NCI-H510A (cell line): ENCODE measurements at places on chromosomes 4 and X.

- no peak for DNase-seq
These were observed 125.8 kb downstream of the REPS2 start for GRCh38 chrX:17072301-17072700.

DNA sequence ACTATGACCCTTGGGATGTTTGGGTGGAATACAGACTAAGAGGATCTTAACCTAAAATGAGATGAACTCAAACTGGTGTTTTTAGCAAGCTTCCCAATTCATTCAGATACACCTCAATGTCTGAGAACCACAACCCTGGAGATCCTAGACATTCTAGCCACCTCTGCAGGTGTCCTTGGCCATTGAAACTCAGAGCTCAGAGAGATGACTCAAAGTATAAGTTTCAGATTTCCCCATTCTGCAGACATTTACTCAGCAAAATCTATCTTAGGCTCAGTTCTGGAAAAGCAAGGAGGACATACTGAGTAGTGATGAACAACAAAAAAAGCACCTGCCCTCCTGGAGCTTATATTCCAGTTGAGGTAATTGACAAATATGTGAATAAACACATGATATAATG, 47.8 kb downstream of the COMMD8 start:
- no peak for DNase-seq

- no peak for DNase-seq
These were observed 9.2 kb upstream of the ABLIM2 start for GRCh38 chr4:8167815-8168214.

- no peak for DNase-seq
These were observed 234.1 kb upstream of the IGFBP7 start for GRCh38 chr4:57344296-57344695.

DNA sequence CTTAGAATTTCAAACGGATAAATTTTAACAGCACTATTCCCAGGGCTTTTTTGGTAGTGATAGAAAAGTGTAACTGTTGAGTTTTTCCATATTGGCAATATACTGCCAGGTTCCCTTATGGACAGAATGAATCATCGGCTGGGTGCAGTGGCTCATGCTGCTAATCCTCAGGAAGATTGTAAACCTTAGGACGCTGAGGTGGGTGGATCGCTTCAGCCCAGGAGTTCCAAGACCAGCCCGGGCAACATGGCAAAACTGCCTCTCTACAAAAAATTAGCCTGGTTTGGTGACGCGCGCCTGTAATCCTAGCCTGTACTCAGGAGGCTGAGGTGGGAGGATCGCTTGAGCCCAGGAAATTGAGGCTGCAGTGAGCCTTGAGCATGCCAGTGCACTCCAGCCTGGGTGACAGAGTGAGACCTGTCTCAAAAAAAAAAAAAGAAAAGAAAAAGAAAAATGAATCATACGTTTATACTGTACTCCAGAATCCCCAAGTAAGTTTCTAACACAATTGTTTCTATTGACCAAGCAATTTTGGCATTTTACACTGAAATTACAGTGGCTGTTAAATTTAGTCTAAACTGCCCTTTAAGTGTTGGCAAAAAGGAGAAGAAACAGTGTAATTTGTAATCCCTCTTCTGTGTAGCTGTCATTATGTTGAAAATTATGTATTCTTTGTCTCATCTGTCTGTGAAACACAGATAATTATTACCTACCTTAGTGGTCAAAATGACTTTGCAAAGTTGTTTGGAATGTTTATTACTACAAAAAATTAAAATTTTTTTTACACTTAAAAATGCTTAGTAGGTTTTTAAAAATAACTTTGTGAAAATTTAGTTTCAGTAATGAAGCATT, 1.8 kb downstream of the SLC30A9 start:
- no peak for DNase-seq

GRCh38 chr4:73653695-73654106, 33.5 kb upstream of the RASSF6 start:
- peak; percentile 74 for DNase-seq

DNA sequence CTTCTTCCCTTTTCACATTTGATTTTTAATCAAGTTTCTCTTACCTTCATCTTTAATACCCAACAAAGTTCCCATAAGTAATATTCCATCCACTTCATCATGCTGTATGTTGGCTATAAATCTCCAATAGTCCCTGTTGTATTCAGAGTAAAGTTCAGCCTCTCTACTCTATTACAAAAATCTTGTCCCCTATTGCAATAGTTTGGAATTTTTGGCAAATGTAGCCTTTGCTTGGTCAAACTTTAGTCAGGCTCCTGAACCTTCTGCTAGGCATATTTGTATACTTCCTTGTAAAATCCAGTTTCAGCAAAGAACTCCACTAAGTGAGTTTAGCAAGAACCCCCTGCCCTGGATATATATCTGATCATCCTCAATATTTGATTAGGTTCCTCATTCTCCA, 54.0 kb upstream of the PACRGL start:
- DNase-seq, result no peak

DNA sequence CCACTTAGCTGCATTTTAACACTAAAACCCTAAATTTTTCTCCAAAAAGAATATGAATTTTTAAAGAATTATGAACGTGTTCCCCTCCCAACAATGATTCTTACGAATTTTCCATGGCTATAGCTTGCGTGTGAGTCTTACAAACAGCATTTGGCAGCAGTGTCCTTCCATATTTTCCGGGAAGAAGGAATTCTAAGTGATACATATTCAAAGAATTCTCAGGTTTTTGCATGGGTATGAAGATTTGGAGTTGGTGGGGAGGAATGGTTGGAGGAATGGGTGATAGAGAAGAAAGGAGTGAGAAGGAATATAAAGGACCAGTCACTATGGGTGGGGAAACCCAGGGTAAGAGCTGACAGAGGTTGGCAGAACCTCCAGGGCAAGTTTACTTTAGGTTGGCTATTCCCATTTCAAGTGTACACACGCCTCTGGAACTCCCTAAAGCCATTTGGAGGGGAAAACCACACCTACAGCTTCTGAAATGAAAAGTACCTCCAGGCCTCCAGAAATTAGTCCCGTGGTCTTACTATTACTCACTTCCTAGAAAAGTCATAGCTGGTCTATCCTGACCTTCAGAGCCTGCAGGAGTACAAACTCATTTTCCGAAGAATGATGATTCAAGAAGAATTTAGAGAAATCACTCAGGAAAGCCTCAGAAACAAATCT, 420.8 kb upstream of the DIPK2B start:
- no peak for DNase-seq

DNA sequence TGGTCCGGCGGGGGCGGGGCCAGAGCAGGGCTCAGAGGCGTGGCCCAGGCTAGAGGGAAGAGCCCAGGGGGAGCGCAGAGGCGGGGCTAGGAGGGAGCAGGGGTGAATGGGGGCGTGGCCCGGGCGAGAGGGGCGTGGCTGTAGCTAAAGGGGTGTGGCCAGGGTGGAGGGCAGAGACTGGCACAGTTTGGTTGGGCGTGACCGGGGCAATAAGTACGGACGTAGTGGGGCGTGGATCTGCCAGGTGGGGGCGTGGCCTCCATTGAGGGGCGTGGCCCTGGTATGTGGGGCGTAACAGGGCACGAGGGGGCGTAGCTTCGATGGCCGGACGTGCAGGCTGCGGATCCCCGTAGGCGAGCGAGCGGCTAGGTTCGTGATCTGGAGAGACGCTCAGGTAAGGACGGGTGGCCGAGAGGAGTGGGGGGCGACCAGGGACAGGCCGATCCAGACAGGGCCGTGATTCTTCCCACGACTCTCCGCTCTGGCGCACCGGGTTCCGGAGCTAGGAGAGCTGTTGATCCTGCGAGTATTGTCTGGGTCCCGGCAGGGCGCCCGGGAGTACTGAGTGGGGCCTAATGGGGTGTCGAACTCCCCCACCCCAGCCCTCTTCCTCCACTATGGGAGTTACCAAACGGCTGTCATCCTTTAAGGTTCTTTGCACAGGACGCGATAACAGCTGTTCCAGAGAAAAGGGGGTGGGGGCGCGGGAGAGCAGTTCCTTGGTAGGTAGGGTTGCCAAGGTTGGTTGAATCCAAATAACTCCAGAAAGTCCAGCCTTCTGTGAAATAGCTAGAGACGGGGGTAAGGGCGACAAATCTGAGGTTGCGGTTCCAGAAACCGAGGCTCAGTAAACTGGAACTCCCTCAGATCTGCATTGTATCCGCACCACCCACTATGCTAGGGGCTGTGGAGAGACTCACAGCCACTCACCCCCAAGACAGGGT, at the start of gene CA5B:
Gene CA5B, plus strand, starts transcription at position 312 of the 944 bp plus-strand sequence. CDS start 11,754 bp downstream, outside the sequence.
- DNase-seq, result no peak
